Activated T-cell treated with anti-CD3 and anti-CD28 coated beads, Interleukin-2, amount 50 U/mL, for 72 hours (primary cell): ENCODE measurements at places on chromosomes 7 and 10. TPM values are rescaled to one million over a fixed set of nuclear protein-coding genes. Genes with fewer than 3 reads are reported as not detected.

DNA sequence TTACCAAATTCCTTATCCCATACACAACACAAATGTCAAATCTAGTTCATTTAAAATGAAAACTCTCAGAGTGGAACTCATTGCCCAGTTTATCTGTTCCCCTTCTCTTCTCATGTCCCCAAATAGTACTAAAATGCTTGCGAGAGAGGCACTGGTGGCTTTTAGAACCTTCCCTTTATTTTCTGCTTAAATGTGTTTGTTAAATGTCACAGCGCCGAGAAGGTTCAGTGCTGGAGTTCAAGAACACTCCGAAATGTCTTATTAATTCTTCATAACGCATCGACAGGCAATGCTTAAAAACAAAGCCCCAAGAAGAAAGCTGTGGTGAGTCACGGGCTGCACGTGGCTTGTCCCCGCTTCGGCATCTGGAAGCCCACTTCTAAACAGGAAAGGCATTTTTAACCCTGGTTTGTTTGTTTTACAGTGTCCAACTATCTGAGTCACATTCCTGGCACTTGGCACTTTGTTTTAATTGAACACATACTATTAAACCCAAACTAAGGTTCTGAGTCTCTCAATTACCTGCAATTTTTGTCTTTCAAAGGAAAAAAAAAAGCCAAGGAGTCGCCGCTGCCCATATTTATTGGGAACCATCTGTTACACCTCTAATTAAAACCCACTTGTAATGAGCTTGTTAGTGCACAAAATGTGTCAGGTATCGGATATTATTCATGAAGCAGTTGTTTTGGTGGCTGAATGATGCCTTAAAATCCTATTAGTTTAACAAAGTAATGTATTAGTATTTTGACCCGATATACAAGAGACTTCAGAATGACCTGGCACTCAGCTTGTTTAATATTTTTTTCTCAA, 49.9 kb upstream of the MGMT start:
- DNase-seq: no peak

DNA sequence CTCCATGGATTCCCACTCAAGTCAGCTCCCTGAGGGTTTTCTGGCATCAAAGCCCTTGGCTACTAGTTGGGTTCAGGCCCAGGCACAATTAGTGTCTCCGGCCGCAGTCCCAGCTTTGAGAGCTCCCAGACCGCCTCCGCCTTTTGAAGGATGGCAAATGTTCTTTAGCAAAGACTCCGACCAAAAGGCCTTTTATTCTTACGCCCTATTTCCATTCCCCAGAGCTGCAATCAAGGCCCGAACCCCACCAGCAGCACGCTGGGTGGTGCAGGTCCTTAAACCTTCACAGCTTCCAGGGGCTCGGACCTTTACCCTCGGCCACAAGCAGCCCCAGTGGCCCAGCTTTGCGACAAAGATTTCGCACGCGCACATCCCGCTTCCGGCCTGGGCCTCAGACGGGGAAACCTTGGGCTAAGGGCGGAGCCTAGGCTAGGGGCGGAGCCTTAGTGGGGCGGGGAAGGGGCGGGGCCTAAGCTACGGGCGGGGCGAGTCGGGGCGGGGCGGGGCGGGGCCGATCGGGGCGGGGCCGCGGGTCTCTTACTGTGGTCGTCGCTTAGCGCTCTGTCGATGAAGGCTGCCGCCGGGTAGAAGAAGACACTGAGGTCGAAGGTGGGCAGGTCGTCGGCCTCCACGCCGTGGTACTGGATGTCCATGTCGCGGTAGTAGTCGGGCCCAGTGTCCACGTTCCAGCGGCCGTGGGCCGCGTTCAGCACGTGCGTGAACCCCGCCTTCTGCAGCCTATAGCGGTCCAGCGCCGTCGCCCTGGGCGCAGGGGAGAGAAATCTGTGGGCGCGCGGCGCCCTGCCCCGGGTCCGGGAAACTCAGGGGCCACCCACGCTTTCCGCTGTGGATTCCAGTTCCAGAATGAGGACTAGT, 68.0 kb upstream of the SAMD8 start:
- DNase-seq: peak; percentile 40

GPRIN2 gene
- not detected for total RNA-seq

- no peak for DNase-seq
These were observed 97.2 kb downstream of the KMT2C start for GRCh38 chr7:152338561-152338960.

DNA sequence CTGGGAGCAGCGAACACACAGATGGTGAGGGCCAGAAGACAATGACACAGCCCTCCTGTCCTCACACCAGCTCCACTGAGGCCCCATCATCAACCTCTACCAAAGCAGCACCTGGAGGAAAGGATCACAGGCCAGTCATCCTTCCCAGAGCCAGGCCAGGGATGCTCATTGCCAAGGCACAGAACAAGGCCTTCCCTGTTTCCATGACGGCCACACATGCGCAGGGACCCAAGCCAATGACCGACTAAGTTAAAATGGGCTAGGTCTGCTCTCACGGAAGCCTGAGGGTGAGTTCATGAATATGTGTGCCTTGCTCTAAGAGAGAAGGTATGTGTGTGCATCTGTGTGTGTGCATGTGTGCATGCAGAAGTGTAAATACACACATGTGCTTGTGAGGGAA, 39.6 kb downstream of the COBL start:
- no peak for DNase-seq

CALN1 gene
- total RNA-seq: 0.86 TPM

DNA sequence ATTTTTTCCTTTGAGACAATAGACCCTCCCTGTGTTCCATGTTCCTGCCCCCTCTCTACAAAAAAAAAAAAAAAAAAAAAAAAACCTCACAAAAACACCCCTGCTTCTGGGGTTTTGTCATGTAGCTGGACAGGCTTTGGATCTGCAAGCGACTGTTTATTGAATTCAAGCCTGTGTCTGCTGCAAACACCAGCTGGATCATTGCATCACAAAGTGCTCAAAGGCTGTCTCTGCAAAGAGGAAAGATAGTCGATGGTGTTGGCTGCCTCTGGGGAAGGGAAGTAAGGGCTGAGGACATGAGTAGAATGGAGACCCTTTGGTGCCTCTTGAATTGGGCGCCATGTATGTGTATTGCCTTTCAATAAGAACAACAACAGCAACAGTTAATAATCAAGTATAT, 471.2 kb downstream of the PLXNA4 start:
- no peak for DNase-seq

GRCh38 chr10:107436568-107436967, 272.1 kb upstream of the SORCS1 start:
- DNase-seq: no peak

- no peak for DNase-seq
These were observed 133.4 kb upstream of the ABCB5 start for GRCh38 chr7:20482071-20482470.

DNA sequence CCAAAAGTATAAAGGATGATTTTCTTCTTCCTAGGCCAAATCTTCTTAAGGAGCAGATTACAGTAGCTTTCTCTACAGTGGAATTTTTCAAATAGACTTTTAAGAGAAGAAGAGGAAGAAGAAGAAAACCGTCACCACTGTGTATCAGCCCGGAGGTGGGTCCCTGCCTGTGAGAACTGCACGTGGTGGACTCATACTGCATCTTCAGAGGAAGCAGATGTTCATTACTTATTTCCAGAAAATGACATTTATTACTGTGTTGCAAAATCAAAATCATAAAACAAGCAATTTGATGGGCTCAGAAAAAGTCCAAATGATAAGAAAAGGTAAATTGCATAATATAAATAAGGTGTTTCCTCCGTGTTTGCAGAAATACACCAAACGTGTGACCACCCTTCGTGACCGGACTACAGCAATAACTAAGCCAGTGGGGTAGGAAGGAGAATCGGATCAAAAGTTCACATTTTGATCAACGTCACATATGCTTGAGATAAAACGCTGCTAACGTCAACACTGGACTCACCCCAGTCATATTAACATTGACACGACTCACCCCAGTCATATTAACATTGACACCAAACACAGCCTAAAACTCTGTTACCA, 179.2 kb downstream of the PTPRN2 start:
- no peak for DNase-seq

- no peak for DNase-seq
These were observed 219.3 kb downstream of the GATA3 start for GRCh38 chr10:8273749-8274148.

DNA sequence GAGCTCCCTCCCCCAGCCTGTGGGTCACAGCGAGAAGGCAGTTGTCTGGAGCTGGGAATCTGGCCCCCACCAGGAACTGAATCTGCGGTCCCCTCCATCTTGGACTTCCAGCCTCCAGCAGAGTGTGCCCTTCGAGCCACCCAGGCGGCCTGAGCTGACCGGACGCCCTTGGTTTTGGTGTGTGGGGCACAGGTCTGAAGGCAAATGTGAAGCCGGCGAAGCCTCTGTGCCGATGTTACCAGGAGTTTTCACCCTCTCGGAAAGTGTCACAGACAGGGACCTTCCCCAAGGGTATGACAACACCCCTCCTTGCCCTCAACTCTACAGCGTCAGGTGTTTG, 109.1 kb downstream of the DNAJB6 start:
- DNase-seq: no peak

- no peak for DNase-seq
These were observed 286.4 kb upstream of the HGF start for GRCh38 chr7:82056282-82056681.

KCND2 gene
- not detected for total RNA-seq

GRCh38 chr10:89702121-89702480, 711 bp downstream of the KIF20B start:
- peak; percentile 38 for DNase-seq

MSS51 gene
- total RNA-seq: 3.5 TPM

LIPN gene
- not detected for total RNA-seq

ANKRD61 gene
- total RNA-seq: not detected

DNA sequence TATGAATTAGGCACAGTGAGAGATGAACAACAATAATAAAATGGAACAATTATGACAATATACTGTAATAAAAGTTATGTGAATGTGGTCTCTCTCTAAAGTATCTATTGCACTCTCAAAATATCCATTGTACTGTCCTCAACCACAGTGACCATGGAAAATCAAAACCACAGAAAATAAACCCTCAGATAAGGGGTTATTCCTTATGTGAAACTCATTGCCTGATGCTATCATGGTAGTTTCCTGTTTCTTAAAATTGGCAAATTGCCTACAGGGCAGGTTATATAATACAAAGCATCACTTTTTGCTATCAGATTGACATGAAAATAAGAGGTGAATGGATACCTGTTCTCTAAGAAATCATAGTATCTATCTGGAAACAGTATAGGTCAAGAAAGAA, 3.8 kb downstream of the MCM10 start:
- DNase-seq: no peak

GRCh38 chr7:73900286-73900685, 39.3 kb downstream of the TMEM270 start:
- no peak for DNase-seq

GRCh38 chr10:45526309-45526905, 146.2 kb downstream of the ZFAND4 start:
- no peak for DNase-seq

- no peak for DNase-seq
These were observed 88.4 kb upstream of the AGBL3 start for GRCh38 chr7:134897936-134898335.

GRCh38 chr10:125609859-125610258, 73.1 kb downstream of the TEX36 start:
- DNase-seq: no peak

DNA sequence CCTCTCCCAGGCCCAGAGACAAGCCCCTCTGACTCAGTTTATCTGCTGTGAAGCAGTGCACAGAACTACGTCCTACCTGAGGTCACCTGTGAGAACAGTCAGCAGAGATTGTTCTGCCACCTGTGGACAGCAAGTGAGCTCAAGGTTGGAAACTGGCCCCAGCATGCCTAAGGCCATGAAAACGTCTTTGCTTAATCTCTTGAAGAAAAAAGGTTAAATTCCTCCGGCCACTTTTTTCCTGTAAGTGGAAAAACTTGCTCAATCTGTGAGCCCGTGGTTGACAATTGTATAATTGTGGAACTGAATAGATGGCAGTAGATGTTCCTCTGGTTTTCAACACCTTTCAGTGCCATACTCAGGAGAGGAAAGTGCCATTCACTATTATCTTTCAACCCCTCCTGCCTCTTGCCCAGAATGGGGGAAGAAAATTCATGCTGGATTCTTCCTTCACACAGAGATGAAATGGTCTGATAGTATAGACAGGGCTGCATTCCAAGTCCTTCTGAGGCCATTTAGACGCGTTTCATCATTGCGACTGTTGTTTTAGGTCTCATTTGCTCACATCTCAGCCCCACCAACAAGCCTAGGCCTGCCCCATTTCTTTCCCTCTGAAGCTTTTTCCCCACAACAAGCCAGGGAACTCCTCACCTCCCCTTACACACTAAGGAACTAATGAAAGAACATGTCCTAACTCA, 292.9 kb downstream of the FZD1 start:
- no peak for DNase-seq

NACAD gene
- 0.36 TPM for total RNA-seq

DNA sequence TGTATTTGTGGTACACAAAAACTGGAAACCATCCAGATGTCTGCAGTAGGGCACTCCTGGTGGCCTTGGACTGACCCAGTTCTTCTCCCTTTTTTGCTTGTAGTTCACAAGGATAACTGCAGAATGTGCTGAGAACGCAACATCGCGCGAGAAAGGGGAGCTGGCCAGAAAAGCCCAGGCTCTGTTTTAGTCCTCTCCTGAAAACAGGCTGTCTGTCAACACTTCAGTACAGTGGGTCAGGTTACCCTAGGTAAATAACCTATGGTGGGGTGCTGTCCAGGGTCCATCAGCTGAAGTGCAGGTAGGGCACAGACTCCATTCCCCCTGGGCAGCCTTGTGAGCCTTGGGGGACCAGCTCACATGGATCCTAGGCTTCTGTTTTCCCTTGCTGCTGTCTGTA, 495.8 kb downstream of the MDFIC start:
- DNase-seq: no peak

RADIL gene
- 0.53 TPM for total RNA-seq

MGAM2 gene
- total RNA-seq: 0.09 TPM

DNA sequence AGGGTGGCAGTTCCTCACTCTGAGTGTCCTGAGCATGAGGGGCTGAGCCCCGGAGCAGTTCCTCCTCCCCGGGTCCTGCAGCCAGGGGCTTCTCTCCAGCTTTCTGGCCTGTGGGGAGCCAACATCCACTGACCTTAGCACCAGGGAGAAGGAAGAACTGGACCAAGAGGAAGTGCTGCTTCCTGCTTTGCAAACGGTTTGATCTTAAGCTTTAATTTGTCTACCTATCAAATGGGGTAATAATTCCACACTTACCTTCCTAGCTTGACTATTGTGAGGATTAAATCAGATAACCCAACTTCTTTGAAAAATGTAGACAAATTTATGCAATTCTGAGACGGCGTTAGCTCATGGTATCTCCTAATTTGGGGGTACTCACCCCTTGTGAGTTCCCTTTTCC, 2.0 kb downstream of the NOBOX start:
- no peak for DNase-seq

DNA sequence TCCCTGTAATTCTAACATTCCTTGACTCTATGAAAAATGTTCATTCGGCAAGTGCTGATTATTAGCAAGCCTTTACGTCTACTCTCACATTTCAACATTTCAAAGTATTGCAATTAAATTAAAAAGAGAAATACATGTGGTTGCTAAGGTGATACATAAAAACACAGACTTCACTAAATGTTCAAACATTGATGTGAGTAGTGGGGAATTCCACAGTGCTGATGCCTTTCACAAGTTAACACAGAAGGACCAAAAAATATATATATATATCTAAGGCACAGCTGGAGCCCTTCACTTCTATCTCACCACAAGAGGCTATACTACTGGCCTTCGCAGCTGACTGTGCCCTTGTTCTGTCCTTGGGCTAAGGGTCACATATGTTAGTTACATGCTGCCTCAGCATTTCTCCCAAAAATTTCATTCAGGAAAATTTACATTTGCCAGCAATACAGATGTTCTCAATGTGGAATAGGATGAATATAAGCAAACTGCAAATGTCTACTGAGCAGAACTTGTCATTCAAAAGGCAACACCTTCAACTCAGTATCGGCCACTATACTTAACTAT, 13.9 kb downstream of the CTTNBP2 start:
- no peak for DNase-seq
